Activated CD8-positive, alpha-beta memory T cell treated with anti-CD3 and anti-CD28 coated beads for 4 hours (primary cell): ENCODE measurements at places on chromosomes 11 and 22.

GRCh38 chr11:64743591-64744543 is at the start of gene RASGRP2:
Gene RASGRP2 (minus strand): TSS chr11:64744142. CDS start chr11:64742866, 1,276 bp downstream.
- DNase-seq: peak; percentile 67

GRCh38 chr22:29233277-29233877 is 27.7 kb downstream of the EMID1 start:
- DNase-seq: no peak

GRCh38 chr11:1899686-1900085 is 8.0 kb upstream of the PRR33 start:
- DNase-seq: no peak

- no peak for DNase-seq
Observed at GRCh38 chr11:110032957-110033570, 60.1 kb upstream of the ZC3H12C start.

DNA sequence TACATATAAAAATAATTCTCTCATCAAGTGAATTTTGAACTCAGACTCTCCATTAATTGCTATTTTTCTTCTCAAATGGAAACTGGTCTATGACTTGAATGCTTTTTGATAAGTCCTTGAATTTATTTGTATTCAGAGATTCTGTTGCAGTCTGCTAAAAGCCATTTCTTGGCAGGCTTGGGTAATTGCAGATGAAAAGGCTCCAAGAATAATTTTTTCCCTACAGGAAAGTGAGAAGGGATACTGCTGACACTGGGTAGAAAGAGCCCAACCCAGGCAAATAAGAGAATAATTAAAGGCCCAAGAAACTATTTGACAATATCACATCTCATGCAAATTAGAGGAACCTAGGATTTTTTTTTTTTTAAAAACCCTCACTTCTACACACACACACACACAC is 246.5 kb upstream of the DDI1 start:
- no peak for DNase-seq

DNA sequence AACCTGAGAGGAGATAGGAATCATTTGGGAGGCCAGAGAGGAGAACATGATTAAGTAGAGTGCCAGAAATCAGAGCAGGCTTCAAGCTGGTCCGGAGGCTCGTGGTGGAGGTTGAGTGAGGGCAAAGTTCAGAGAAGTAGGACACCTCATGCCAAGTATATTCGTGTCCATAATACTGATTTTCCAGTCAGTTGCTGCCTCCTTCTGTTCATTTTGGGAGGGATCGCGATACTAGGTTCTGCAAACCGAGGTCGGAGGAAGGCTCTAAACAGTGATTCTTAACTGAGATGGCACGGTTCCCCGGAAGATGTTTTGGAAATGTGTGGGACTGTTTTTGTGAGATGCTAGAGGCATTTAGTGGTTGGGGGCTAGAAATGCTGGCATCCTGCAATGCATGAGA is 13.6 kb upstream of the CD3E start:
- no peak for DNase-seq

DNA sequence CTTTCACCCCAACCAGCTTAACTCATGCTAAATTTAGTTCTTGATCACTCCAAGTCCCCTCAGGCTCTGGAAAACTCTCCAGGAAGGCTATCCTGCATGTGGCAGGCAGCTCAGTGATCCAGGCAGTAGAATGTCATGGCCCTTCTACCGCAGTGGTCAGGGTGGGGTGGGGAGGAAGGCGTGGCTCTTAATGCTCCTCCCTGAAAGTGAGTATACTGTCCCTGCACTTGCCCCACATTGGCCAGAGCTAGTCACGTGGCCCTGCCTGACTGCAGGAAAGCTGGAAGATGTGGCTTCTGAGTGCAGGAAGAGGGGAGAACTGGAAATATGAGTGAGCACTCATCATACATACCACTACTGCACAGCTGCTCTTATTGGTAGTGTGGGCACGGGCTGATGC is 102.1 kb downstream of the GRAMD1B start:
- no peak for DNase-seq

GRCh38 chr11:57800444-57801182 is 39.0 kb downstream of the CTNND1 start:
- DNase-seq: no peak

DNA sequence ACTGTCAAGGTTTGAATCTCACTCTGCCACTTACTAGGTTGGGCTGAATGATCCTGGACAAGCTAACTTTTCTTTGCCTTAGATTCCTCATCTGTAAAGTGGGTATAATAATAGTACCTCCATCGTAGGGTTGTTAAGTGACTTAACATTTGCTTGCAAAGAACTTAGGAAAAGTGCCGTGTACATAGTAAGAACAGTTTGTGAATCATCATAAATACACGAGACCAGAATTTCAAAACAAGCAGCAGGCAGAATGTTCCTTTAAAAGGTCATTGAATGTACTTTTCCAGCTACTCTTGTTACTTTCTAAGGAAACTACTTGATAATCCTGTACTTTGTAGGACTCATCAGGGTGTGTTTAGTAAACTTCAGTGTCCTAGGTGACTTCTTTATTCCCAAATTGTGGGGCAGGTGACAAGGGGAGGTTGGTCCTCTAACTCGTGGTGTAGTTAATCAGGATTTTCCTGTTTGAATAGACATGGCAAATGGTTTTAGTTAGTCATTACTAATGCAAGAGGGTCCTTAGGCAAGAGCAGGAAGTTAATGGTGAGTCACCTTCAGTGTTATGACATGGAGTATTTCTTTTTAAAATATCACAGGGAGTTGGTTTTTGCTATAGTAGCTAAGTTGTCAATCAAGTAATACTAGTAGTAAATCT is 67.9 kb downstream of the YAP1 start:
- no peak for DNase-seq

- no peak for DNase-seq
Observed at GRCh38 chr11:85718126-85718943, 32.3 kb upstream of the CCDC89 start.

DNA sequence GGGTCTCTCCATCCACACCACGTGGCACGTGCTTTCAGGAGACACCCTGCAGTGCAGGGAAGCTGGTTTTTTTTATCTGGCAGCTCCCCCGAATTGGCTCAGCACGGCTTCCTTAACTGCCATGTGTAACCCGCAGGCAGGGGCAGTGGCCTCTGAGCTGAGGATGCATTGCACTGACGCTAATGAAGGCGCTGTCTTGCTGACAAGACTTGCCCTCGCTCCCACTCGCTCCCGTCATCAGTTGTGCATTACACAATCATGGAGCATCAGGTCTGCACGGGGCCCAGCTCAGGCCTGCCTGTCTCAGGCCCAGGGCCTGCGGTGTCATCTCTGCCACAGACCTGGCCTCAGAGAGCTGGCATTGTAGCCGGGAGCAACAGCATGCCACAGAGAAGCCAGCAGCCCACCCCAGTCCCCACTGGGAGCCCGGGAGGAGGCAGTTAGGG is 95.9 kb downstream of the ARHGAP8 start:
- DNase-seq: no peak
